ENCODE measurements at places on chromosomes 1 and 21.
A peak's percentile ranks its signal among the peaks of the same experiment; 100 is the strongest.

DNA sequence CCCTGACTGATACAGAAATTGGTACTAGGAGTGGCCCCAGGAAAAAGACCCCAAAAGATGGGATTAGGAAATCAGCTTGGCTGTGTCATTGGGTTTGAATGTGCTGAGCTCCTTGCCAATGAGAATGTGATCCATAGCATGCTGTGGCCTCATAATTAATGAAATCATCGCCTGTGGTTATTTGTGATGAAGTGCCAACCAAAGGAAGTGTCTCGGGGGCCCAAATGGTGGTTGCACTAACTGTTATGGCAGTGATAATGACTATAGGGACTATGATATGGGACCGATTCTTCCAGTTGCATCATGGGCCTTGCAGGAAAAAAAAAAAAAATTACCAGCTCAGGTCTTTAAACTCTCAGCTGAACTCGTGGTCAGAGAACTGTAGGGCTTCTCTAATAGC, 15.4 kb upstream of the ZDHHC18 start:
- DNase-seq: no peak

DNA sequence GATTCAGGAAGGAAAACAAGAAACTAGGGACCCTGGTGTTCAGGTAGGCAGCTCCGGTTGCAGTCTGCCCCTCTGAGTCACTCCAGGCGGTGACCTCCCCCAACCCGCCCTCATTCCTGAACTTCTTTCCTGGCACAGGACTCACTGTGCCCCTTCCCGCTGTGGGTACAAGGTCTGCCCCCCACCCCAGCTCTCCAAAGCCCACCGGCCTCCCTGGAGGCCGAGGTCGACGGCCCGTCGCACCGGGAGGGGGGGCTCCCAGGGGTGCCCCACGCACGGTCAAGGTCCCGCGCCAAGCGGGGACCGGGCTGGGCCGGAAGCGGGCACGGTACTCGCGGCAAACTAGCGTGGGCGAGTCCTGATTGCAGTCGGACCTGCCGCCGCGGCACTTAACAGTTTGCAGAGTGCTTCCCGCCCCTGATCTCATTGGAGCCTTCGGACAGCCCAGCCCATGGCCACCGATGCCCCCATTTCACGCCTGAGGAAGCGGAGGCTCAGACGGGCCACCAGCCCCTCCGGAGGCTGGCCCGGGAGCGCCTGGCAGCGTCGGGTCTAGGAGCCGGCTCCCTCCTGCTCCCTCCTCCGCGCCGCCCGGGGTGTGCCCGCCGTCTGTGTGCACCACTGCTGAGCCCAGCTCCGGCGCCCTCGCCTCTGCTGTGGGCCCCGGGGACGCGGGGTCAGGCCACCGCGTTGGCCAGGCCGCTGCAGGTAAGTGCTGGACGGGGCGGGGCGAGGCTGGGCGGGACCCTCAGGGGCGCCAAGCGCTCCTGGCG, at the start of gene GJB3:
Gene GJB3 (plus strand): TSS at position 144 of the 773 bp plus-strand sequence. CDS start 3,549 bp downstream, outside the sequence.
- no peak for DNase-seq

- DNase-seq: no peak
Measured at GRCh38 chr1:29828526-29829447, 592.5 kb downstream of the PTPRU start.

DNA sequence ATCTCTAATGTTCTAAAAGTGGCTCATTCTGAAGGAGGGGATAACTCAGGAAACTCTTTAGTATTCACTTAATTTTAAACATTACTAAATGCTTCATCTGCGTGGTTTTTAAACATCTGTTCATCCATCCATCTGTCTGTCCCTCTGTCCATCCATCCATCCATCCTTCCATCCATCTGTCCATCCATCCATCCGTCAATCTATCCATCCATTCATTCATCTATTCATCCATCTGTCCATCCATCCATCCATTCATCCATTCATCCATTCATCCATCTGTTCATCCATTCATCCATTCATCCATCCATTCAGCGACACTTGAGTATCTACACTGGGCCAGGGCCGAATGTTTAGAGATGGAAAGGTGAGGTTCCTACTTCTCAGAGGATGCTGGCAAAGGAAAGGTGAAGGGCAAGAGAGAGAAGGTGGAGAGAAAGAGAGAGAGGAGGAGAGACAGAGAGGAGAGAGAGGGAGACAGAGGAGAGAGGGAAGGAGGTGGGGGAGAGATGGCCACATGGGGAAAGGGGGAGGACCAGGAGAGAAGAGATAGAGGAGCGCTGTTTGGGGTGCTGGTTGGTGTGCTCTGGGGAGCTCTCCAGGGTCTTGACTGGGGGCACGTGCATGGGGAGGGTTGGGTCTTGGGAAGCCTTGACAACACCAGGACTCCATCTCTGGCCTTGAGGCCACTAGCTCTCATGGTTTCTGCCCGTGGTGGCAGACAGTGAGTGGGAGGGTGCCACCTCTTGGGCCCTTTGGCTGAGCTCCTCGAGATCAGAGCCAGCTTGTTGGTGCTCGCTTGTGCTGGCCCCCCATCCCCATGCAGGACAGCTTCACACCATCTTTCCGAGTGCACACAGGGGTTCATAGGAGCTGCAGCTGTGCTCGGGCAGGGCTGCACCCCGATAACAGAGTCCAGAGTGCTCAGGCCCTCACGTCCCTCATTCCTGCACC, 45.6 kb downstream of the ABCG1 start:
- no peak for DNase-seq

DNA sequence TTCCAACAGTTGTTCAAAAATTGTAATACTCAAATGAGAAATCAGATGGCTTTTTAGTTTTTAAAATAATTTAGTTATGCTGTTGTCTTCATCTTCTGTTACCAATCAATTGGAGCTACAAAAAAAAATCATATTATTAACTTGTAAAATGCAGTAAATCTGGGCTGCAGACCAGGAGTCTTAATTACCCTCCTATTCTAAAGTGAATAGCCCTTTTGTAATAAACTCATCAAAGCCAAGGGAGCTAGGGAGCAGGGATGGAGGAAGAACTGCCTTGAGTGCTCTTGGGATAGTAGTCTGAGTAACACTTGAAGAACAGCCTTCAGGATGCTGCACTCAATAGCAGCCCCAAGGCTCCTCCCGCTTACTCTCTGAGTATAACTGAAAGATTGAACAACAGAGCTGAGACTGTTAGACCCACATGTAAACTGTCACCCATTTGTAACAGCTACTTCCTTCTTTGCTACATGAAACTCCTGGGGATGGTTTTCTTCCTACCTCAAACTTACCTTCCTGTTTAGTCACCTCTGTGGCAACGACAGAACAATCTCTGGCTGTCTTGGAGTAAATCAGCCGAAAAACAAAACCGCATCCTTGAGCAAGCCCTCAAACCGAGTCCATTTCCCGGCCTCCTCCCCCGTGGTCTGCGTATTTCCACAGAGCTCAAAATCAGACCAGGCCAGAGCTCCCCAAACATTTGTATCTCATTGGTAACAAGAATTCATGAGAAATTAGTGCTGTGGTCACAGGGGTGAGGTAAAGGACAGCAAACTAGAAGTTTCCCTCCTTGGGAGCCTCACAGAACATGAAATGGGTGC, 55.9 kb downstream of the CD58 start:
- DNase-seq: peak; percentile 22

- no peak for DNase-seq
Measured at GRCh38 chr1:176754676-176755075, 291.7 kb downstream of the PAPPA2 start.
